Omental fat pad (tissue), 4 donors: ENCODE measurements at places on chromosomes 5 and 9.

DNA sequence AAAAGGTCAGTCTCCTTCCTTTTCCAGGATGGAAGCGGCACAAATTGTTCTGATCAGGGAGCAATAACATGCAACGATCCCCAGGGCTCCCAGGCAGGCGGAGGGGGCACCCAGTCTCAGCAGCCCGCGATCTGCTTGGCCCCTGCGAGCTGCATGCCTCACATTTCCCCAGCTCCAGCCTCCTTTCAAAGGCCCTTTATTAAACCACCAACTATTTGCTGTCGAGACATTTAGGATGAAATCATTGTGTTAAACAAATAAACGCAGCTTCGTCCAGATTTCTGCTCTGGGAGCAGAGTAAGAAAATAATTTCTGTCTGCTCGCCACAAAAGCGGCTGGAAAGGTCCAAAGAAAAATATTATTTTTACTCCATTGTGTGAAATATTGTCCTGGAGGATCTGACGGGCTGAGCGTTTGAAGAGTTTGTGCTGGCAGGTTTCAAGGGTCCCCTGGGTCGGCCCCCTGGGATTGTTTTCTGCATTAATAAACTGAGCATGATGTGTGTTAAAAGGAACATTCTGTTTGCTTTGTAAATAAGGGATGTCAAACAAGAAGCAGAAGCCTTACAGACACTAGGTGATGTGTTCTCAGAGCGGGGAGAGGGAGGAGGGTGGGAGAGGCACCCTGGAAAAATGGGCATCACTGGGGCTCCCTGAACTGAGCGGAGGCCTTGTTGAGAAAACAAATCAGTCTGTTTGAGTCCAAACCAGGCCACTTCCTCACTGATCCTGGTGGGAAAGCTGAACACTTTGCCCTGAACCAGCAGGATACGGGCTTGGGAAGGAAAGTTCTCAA lies 110.1 kb downstream of the FOXD1 start:
- DNase-seq = no peak

- DNase-seq = no peak
Observed at GRCh38 chr9:84709056-84709455, 39.5 kb downstream of the NTRK2 start.

GRCh38 chr5:174503461-174504265 lies 220.7 kb upstream of the MSX2 start:
- DNase-seq = no peak

- no peak for DNase-seq
Observed at GRCh38 chr5:144298658-144299057, 128.0 kb downstream of the KCTD16 start.

GRCh38 chr5:142403583-142403982 lies 78.8 kb upstream of the SPRY4 start:
- no peak for DNase-seq

DNA sequence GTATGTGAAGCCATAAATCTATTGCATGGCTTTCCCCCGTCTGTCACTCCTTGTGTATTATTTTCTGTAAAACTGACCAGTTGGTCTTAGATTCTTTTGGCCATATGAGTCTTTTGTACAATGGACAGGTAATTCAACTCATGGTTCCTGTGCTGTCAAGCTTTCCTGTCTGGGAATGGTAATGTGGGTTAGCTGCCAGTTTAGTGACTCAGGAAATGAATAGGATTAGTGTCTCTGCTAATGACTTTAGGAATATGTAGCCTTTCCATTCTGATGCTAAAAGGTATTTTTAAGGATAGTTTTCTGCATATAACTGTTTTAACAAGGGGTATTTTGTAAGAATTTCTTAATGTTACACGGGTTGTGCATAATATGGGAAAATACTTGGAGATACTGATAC lies 182.7 kb downstream of the PBX3 start:
- DNase-seq = no peak

DNA sequence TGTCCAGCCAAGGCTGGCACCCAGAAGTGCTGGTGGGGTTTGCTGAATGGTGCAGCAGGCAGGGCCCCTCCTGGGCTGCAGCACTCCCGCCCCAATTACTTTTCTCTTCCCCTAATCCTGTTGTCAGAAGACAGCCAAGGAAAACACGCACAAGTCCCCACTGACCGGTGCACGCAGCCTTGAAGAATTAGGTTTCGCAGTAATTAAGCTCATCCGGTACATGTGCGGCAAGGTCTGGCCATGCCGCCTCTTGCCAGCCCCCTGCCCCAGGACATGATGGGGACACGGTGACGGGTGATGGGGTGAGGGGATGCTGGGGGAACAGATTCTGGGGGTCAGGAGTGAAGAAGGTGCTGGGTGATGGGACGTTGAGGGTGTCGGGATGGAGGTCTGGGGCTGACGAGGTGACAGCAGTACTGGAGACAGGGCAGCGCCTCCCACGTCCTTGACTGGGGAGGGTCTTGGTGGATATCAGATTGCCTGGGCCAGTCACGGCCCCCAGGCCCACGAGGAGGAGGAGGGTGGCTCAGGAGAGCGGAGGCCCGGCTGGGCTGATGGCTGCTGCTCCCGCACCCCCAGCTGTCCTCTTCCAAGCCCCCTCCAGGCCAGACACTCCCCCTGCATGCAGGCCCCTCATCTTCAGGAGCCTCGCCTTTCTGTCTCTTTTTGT lies 34.9 kb downstream of the BARX1 start:
- DNase-seq = no peak

DNA sequence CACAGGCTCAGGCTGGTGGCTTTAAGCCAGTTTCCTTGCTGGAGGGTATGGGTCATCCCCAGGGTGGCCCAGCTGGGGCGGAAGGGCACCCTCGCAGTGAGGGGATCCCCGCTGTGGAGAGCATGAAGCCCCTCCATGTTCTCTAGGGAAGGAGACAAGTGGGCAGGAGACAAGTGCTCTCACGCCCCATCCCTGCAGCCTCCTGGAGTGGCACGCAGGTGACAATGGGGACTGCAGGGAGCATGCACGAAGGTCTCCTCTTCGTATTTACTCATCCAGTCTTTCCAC lies 83.3 kb downstream of the GTF3C4 start:
- DNase-seq = no peak

DNA sequence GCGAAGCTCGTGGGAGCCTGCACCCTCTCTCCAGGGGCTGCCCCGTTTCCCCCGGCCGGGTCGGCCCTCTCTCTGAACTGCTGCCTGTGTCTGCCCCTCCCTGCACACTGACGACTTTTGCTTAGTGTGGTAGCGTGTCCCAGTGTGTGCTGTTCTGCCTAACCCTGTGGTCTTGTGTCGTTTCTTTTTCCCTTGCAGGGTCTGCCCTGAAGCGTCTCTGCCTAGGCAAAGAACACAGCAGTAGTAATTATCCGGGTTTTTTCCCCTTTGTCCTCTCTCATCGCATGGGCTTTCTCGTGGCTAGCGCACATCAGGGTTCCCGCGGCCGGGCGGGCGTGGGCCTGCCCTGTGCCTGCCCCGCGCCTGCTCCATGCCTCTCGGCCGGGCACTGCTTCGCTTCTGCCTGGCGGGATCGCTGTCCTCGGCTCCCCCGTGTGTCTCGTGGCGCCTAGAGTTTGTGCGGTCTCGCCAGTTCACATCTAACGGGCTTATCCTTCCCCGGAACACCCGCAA lies 122.7 kb downstream of the WNK2 start:
- no peak for DNase-seq

DNA sequence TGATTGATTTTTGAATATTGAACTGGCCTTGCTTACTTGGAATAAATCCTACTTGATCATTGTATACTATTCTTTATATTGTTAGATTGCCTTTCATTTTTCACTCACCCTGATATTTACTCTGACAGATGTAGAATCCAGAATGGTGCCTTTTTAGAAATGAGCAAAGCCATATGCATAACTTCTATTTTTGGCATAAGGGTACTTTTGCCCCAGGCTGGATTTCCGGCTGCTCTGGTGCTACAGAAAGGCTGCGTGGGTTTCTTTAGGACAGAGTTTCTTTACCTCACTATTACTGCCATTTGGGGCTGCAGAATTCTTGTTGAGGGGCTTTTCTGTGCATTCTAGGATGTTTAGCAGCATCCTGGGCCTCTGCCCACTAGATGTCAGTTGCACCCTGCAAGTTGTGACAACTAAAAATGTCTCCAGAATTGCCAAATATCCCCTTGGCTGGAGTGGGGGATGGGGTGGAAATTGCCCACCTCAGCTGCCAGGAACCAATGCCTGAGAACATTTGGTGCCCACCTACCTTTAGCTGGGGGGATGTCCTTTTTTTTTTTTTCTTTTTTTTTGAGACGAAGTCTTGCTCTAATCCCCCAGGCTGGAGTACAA lies 50.1 kb downstream of the SLC36A1 start:
- DNase-seq = no peak

GRCh38 chr5:145551714-145552113 lies 283.4 kb downstream of the PRELID2 start:
- DNase-seq = no peak

DNA sequence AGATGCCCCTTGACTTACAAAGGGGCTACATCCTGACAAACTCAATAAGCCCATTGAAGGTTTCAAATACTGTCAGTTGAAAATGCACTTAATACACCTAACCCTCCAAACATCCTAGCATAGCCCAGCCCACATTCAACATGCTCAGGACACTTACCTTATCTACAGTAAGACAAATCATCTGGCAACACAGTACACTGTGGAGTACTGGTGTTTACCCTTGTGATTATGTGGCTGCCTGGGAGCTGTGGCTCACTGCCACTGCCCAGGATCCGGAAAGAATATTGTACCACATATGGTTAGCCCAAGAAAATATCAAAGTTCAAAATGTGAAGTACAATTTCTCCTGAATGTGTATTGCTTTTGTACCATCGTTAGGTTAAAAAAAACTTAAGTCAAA lies 562.2 kb downstream of the HTR1A start:
- no peak for DNase-seq

- no peak for DNase-seq
Observed at GRCh38 chr9:86733929-86734328, 213.4 kb downstream of the GAS1 start.

DNA sequence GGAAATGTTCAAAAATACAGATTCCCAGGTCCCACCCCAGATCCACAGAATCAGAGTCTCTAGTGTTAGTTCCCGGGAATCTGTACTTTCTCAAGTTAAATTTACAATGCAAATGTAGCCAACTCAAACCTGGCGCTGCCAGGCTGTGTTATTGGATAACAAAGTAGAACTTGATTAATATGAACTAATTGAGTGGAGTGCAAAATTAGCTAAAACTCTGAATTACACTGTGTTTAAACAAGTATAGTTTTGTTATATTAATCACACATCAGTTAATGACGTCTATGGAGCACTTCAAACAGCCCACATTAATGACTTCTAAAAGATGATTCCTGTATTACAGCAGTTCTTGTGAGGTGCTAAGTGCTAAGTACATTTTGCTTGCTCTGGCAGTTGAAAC lies 32.4 kb upstream of the CYFIP2 start:
- DNase-seq = no peak
